ENCODE measurements at places on chromosomes 4 and X.
A peak's percentile ranks its signal among the peaks of the same experiment; 100 is the strongest.

DNA sequence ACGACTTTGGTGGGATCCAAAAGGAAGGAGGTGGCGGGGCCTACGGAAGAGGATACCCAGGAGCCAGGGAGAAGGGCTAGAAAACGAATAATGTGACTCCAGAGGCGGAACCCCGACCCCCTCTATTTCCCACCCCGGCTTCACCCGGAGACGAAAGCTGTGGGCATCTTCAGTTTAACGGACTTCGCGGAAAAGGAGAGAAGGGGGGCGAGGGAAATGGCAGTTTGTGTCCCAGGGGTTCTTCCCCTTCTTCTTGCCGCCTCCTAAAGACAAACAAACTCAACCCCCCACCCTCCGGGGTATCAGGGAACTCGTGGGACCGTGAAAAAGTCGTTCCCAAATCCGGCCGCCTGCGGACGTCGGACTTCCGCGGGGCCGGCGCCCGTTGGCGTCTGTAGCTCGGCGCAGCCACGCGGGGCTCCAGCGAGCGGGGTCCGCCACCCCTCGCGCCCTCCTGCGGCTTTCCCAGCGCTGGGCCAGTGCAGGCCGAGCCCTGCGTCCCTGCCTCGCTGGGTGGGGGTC is 3.6 kb upstream of the LEF1 start:
- no peak for DNase-seq

DNA sequence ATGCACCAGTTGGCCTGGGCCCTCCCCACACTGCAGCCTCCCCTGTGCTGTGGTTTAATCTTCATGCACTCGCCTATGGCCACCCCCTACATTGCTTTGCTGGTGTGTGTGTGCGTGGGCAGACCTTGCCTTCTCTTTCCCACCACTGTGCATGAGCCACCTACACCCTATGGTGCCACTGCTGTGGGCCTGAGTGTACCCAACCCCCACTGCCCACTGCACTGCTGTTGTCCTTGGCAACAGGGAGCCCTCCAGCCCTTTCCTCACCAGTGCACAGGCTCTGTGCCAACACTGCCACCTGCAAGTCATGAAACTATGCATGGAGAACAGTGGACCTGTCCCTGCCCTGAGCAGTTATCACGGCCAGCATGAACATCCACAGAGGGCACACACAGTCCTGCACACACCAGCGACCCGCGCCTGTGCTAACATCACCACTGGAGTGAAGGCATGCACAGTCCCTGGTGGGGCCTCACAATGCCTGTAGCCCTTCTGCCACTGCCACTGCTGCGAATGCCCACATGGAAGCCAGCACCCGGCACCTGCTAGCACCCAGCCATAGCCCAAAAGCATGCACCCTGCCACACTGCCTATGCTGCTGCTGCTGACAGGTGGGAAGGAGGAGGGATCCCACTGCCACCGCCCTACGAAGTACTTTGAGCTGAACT is 237.8 kb upstream of the ARSJ start:
- DNase-seq = no peak

GRCh38 chrX:118221270-118221669 is 104.7 kb upstream of the KLHL13 start:
- DNase-seq = no peak

DNA sequence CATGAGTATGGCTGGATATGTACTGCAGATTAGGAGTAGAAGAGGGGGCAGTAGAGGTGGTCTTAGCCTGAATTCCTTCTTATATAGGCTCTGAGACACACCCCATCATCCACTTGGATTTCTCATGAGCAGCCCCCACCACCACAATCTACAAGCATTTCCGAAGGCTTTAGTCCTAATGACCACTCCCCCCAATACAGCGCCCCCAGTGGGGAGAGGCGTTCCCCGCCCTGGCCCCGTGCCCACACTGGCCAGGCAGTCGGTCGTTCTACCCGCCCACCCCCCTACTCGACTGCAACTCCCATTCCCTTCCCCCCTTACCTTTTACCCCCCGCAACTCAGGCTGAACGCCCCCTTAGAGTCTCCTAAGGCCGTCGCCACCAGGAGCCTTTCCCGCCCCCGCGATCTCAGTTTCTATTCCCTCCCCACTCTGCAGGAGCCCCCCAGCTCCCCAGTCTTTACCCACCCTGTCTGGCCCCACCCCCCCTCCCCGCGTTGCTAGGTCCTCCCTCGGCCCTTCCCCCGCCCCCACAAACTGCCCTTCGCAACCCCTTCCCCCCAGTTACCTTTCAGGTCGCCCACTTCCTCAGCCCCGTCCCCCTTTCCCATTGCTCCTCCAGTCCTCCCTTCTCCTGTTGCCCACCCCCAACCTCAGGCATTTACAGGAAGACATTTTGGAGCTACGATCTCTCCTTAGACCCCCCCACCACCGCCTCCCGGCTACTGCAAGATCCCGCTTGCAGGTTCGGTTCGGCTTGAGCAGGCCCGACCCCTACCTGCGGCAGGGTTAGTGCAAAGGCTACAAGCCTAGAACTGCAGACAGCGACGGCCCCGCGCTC is 468 bp downstream of the ZMYM3 start:
- peak; percentile 79 for DNase-seq

- DNase-seq = no peak
Observed at GRCh38 chr4:152655272-152656129, 24.3 kb downstream of the TMEM154 start.

DNA sequence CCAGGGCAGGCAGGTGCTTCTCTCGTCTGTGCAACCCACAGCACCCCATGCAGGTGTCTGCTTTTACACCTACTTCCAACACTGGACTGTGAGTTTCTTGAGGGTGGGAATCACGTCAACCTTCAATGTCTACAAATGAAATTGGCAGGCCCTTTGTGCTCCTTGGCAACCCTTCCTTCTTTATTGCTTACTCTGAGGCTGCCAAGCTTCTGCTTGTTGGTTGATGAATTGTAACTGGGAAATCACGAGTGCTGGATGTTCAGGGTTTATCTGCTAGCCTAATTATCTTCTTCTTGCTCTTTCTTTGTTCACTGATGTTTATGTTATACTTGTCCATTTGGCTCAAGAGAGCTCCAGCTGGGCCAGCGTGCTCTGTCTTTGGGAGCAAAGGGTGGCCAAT is 2.5 kb upstream of the DGAT2L6 start:
- DNase-seq = no peak

All from HTR-8/SVneo (cell line).